ENCODE measurements at places on chromosomes 3 and 15.

DNA sequence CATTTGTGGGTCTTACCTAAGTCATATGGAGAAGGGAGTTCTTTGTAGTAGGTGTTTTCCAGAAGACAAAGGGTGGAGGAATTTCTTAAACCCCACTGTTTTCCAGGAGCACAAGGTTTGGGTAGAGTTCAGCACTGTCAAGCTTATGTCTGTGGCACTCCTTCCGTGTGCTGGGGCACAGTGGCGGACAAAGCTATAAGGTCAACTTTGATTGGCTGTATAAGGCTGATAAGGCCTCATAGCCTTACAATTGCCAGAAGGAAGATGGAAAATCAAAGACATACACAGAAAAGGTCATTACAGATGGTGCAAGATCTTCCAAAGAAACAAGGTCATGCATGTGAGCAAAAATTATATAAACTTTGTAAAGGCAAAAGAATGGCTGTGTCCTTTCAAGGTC lies 3.5 kb upstream of the LYSMD4 start:
- DNase-seq: no peak

DNA sequence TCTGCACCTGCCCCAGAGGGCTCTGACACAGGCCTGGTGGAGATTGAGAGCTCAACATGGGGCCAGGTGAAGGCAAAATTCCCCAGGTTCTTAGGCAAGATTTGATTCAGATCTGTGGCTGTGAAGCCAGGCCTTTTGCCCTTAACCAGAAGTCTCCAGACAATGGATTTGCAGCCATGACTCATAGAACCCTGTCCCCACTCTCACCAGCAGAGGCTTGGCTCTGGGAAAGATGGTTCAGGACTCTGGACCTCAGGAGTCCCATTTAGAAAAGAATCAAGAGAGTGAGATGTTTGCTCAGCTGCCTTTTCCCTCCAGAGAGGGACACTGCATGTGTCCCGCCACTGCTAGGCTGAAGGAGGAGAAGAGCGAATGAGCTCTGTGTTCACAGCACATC lies 361.4 kb upstream of the ICE2 start:
- no peak for DNase-seq

DNA sequence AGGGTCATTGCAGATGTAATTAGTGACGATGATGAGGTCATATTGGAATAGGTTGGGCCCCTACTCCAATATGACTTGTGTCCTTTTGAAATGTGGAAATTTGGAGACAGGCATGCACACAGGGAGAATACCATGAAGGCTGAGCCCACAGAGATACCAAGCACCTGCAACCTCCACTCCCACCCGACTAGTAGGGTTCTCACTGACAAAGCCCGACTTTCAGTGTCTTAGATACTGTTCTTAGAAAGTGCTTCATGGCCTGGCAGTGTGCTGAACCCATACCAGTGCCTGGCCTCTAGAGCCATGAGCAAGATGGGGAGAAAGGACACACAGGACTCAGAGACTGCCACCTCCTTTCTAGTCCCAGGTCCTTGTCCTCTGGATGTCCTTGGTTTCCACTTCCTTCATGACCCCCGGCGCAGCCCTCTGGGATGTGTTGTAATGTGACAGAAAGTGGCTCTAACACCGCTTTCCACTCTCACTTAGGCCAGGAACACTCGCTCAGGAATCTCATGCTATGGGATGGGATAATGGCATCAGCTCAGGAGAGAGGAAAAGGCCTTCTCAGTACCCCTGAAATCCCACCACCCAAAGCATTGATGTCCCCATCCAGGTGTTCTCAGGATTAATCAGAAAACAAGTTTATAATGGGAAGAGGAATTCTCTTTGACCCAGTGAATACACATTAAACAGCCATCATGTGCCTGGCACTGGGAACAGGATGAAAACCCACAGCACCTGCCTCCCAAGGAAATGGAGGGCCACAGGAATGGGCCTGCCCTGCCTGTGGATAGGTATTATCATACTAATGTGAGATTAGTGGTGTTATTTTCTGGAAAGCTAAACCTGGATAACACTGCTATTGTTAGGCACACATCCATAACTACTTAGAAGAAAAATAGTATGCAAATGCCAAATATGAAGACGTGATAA lies 59.9 kb downstream of the RPL39L start:
- no peak for DNase-seq

DNA sequence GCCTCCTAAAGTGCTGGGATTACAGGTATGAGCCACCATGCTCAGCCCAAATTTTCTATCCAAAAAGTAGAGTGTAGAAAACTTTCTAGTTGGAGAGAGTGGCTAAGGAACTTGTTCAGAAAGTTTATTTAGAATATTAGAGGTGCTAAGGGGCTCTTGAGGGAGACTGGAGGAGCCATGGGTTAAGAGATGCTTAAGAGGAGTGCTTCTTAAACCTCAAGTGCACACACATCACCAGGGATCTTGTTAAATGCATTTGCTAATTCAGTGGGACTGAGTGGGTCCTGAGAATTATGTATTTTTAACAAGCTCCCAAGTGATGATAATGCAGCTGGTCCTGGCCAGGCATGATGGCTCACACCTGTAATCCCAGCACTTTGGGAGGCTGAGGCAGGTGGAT lies 29.7 kb upstream of the SLMAP start:
- DNase-seq: no peak

- DNase-seq: no peak
These were observed 871.8 kb downstream of the OTOL1 start for GRCh38 chr3:162368417-162368816.

DNA sequence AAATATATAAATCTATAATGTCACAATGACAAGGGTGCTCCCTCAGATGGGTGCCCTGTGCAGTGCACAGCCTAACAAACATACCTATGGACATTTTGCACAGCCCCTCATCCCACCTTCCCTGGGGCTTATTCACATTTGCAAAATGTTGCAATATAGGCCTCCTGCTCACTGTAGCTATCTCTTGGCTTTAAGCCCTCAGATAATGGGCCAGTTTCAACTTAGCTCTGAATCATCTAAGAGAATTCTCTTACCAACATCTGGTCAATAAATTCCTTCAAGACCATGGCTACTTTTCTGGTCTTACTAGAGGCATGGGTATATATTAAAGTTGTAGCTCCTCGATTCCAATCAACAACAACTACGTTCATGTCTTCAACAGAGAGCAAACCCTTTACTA lies 17.9 kb downstream of the LIPH start:
- DNase-seq: no peak

GRCh38 chr15:100879061-100879463 lies 569 bp upstream of the ALDH1A3 start:
- no peak for DNase-seq

- no peak for DNase-seq
These were observed 119.0 kb upstream of the CTDSPL start for GRCh38 chr3:37742574-37743212.

DNA sequence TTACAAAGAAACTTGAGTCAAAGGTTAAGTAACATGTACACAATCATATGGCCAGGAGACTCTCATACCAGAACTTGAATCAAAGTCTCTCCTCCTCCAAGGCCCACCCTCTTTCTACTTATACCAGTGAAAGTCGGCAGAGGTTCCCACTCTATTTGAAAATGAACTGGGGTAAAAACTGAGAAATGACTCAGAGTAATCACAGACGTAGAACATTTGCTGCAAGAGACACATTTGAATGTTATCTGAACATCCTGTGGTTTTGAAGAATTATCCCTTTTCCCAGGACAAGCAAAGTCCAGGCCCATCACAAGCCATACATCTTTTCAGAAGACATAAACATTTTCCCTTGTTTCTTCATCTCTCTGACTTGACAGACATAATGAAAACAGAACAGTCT lies 55.8 kb downstream of the SHOX2 start:
- no peak for DNase-seq

DNA sequence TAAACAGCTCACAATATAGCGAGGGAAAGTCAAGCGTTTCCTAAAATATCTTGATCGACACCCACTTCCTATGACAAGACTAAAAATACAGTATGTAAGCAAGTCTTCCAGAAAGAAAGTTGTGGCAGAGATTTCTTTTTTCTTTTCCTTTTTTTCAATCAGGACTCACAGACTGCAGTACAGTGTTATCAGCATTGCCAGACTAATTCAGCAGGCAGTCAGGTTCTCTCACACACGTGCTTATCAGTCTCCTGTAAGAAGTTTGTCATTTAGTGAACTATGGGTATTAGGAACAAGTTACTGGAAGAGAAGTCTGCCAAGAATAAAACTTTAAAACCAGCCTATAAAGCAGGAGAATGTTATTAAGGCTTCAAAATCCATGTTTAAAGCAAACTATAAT lies 32.8 kb upstream of the ZNF385D start:
- no peak for DNase-seq

GRCh38 chr15:78427953-78428352 lies 10.1 kb upstream of the IREB2 start:
- no peak for DNase-seq

DNA sequence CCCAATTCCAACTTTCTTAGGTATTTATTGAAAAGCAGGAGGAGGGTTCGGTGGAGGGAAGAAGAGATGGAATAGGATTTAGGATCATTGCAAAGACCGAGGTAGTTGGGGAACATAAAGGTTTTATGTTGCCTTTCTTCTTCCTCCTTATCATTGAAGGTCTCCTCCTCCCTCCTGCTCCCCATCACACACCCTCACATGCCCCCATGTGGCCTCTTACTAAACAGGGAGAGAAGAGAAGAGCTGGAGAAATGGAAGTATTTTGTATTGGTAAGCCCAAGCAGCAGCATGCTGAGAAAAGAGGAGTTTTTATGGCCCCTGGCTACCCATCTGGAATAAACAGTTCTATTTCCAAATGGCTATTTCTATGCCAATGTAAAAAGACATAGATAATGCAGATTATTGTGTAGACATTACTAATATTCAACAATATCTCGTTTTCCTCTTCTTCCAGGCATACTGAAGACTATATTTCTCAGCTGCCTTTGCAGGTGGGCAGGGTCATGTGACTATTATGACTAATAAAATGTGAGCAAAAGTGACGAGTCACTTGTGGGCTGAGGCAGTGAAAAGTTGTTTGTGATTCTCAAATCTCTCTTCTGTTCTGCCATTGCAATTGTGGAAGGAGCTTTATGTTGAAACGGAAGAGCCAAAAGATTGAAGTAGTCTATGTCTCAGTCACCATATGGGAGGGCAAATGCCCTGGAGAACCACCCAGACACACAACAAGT lies 5.2 kb upstream of the GPR176 start:
- no peak for DNase-seq

- no peak for DNase-seq
These were observed 16.2 kb downstream of the ZPLD1 start for GRCh38 chr3:102450976-102451375.

GRCh38 chr3:98333989-98334606 lies 19.6 kb upstream of the OR5K4 start:
- DNase-seq: no peak

DNA sequence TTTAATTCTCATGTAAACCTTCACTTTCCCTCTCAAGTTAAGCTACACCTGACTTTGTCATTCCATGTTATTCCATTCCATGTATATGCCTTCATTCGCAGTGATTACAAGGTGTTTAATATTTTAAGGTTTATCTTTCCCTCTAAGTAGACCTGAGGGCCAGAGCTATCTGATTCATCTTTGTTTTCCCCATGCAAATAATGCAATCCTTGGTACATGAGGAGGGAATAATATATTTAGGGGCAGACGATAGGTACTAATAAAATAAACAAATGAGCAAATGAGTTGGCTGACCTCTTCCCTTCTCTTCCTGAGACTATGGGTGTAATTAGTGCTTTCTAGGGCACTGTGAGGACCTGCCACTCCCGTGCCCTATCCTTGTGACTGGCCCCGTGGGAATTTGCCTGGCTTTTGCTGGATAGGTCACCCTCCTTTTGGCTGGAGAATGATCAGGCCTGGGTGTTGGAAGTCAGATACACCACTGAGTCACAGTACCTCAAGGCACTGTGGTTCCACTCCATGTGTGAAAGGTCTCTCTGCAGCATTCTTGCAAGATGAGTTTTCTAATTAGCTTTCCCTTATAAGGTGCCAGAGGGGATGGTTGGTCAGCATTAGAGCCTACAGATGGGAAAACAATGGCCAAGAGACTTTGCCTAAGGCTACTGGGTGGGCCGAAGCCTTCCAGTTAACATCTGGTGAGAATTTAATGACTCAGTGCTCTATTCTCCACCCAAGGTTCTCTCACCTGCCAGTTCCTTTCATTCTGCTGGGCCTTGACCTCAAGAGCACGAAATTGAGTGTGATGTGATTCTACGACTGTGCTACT lies 183.2 kb downstream of the P3H2 start:
- DNase-seq: peak; percentile 85

- DNase-seq: no peak
These were observed 83.2 kb downstream of the NFKBIZ start for GRCh38 chr3:101932326-101933068.

DNA sequence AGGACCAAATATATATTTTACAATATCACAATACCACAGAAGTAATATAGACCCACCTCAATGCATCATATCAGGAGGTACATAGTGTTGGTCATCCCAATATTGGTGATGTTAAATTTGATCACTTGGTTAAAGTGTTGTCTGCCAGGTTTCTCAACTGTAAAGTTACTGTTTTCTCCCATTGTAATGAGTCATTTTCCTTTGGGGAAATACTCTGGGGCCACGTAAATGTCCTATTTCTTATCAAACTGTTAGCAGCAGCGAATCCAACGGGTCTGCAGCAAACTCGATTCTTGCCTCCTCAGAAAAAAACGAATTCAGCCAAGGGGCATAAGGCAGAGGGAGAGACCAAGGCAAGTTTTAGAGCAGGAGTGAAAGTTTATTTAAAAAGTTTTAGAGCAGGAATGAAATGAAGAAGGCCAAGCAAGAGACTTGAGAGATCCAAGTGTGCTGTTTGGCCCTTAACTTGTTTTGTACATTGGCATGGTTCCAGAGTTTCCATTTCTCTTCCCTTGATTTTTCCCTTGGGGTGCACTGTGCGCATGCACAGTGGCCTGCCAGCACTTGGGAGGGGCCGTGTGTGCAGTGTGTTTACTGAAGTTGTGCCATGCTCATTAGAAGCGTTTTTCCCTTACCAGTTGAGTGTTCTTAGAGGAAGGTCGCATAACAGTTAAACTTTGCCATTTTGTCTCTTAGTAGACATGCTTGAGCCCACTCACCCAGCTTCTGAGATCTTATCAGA lies 512.5 kb downstream of the AGBL1 start:
- DNase-seq: no peak

GRCh38 chr3:50256978-50257890 lies 11.7 kb upstream of the SEMA3B start:
- DNase-seq: no peak

- DNase-seq: peak; percentile 28
These were observed 41.8 kb upstream of the CCNL1 start for GRCh38 chr3:157201648-157202278.

DNA sequence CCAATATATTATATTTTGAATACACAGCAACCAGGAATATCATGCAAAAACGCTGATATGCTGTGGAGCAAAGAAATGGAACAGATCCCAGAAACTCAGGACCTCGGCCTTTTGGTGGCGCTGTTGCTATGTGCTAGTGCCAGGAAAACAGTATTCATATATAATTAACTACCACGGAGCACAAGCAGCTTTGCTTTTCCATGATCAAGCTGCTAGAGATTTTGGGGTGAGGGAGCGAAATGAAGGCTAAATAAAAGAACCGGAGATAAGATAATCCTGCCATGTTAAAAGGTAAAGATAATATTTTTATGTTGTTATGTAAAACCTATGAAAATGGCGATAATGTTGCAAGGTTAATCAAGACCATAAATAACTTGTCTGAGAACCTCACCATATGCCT lies 157.7 kb upstream of the FAM3D start:
- peak; percentile 49 for DNase-seq

All from fibroblast of skin of left quadriceps (primary cell).